ENCODE measurements at places on chromosomes 12 and 14.

DNA sequence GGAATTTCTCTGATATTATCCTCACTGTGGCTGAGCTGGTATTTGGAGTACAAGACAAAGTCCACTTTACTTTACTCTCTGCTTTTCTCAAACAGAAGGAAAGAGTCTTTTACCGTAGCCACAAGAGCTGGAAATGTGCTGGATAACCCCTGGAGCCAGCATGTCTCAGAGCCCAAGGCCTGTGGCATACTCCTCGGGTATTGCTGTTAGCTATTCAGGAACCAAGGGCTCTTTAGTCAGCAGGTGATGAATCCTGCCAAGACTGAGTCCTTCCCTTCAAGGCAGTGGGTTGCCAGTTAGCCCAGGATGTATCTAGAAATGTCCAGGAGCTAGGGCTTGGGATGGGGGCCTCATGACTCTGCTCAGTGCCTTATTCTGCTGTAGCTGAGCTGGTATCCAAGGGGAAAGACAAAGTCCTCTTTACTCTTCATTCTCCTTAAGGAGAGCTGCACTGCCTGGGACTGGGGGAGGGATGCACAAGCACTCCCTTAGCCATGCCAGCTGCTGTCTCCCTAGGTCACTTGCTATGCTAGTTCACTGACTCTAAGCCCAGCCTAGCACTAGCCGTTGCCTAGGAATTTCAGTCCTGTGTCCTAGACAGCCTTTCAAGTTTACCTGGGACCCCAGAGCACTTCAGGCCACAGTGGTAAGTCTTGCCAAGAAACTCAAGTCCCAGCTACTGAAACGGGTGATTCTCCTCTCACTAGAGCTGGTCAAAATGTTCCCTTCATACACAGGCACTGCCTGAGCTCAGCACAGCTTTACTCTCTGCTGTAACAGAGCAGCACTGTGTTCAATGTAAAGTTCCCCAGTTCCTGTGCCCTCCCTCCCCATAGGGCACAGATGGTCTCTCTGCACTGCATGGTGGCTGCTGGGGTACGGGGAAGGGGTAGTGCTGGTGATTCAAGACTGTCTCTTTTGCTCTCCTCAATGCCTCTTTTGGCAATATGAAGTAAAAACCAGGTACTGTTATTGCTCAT is 136.4 kb downstream of the SLC35F4 start:
- no peak for DNase-seq

GRCh38 chr12:114835031-114835430 is 151.1 kb upstream of the TBX3 start:
- no peak for DNase-seq

GRCh38 chr12:15208871-15209656 is 12.2 kb downstream of the RERG start:
- DNase-seq = no peak

DNA sequence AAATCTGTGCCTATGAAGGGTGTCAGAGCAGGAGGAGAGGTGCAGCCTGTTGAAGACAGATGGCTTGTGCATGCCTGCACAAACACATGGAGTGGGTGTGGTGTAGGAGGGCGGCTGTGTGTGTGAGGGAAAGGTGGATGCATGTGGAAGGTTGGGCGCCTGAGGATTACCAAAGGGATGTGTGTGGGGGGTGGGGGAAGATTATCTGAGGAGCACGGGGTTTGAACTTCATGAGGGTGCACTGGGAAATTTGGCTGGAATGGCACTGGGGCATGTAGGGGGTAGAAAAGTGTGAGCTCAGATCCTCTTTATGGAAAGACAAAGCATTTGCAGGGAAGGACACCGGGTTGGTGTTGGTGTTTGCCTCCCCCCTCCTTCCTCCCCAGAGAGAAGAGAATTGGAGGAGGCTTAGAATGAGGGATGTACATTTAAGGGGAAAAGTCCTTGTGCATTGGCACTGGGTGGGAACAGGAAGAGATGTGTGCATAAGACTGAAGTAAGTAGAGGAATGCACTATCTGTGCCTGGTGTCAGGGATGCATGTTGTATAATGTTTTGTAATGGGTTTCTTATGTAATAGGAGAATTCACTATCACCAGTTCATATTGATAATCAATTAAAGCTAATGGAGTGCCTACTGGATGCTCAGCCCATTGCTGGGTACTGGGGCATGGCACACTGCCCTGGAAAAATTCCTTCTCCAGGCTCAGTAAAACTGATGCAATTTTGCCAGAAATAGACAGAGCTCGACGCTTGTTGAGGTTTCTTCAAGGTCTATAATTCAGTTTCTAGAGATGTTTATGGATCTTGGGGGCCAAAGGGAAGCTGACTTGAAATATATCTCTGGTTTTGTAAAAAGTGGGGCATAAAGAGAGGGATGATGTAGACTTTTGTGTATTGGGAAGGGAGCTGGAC is 3.0 kb downstream of the NTF3 start:
- DNase-seq = no peak

GRCh38 chr14:78997811-78998210 is 827.6 kb downstream of the NRXN3 start:
- no peak for DNase-seq

GRCh38 chr12:1287446-1287975 is 296.5 kb downstream of the ERC1 start:
- DNase-seq = no peak

DNA sequence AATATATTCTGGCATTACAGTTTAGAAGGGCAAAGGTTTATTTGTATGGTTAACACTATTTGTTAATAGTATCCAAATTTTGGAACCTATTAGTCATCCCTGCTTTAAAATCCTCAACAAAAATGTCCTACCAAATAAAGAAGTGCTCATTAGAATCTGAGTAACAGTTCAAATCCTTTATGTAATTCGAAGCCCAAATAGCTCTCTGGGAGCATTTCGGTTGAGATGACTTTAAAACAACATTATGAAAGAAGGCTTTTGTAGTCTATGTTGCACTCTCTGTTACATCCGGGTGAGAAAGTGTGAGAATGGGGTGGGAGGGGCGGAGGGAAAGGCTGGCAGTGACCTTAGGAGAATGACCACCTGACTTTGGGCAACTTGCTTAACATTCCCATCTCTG is 59.7 kb downstream of the SLC38A1 start:
- DNase-seq = no peak

DNA sequence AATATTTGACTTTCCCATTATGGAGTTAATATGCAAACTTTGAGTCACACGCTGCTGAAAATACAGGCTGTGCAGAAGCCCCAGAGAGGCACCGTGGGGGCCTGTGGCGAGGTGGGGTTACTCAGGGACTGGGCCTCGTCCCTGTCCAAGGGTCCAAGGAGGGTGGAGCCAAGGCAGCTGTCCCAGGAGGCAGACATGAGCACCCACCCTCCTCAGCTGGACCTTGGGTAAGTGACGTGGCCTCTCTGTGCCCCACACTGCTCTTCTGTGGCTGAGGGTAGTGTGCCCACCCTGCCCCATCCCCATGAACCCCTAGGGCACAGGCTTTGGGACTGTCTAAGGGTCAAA is 39.4 kb downstream of the FAM222A start:
- DNase-seq = no peak

DNA sequence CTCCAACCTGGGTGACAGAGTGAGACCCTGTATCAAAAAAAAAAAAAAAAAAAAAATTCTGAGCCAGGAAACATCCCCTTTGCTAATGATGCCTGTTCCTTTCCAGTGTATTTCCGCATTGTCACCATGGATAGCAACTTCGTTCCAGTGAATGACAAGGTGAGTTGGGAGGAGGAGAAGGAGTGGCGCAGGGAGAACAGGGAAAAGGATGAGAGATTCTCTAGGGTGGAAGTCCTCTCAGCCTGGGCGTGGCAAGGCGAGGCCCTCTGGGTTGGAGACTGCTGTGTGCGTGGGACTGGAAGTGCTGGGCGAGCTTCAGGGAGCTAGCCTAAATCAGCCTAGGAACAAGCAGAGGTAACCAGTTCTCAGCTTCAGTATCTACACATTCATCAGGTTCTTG is 7.2 kb downstream of the A2ML1 start:
- DNase-seq = no peak

DNA sequence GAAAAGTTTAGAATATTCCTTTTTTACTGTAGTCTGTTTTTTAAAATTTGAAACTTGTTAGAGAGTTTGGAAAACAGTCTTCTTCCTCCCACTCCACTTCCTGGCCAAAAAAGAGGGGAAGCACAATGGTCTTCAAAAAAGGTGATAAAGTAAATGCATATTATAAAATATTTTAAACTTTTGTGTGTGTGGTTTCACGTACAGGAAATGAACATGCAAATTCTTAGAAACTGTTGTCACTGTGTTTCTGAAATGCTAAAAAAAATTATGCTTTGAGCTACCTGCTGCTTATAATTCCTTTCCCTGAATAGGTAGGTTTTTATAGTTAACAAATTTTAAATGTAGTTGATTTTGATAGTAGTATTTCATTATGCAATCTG is 2.9 kb downstream of the FGFR1OP2 start:
- no peak for DNase-seq

- no peak for DNase-seq
Observed at GRCh38 chr14:70515811-70516210, 19.0 kb downstream of the ADAM20 start.

DNA sequence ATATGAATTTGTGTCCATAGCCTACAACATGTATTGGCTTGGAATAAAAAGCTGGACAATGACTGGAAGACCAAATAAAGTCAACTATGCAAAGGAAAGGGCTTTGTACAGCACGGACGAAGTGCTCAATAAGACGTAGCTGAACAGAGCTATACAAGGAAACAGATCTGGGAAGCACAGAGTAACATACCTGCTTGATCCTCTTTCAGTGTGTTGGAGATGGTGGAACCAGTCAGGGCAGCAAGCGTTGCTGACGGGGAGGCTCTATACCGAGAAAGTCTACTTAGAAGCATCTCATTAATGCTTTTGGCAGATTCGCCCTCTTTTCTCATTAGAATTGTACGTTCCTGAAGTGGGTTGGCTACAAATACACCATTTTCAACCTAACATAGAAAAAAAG is 99.3 kb downstream of the HECTD4 start:
- DNase-seq = no peak
